Mesothelial cell of epicardium (in vitro differentiated cells): ENCODE measurements at places on chromosomes 2 and 18.

DNA sequence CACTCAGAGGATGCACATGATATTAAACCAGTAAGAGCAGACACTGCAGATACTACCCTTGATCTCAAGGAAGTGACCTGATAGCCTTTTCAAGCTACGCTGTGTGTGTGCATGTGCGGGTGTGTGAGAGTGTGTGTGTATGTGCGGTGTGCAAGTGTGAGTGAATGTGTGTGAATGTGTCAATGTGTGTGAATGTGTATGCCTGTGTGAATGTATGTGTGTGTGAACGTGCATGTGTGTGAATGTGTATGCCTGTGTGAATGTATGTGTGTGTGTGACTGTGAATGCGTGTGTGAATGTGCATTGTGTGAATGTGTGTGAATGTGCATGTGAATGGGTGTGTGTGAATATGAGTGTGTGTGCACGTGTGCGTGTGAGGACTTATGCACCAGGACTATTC, 53.8 kb downstream of the KCNG2 start:
- no peak overlapping the region for H3K27ac ChIP-seq
- peaks cover 2% of the 10 kb centered on the region for H3K27me3 ChIP-seq
- peaks cover 9% of the 10 kb centered on the region for H3K4me1 ChIP-seq
- no peak for DNase-seq
- H3K36me3 ChIP-seq = no peaks in the 10 kb centered on the region

DNA sequence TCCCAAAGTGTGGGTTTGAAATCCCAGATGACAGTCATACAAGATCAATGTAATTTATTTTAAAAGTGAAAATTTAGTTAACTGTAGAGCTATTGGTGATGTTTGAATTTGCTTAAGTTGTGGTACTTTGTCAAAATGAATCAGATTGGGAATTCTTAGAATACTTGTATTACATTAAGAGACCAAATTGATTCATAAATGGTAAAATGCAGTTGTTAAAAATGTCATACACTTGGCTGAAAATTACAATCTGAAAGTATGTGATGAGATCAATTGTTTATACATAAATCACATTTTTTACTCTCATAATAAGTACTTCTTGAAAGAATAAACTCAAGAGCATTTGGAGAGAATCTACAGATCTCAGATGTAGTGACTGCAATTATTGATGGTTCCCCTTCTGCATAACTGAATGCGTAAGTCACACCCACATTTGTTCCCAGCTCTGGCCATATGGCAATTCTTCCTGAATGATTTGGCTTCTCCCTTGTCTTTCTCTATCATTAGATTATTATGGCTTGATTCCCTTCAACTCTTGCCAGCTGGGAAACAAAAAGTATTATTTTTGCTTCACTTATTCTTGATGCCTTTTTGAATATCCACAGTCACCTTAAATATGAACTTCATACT, 558.5 kb downstream of the CPS1 start:
- no peak for DNase-seq
- H3K4me1 ChIP-seq = peaks cover 2% of the 10 kb centered on the region
- H3K4me3 ChIP-seq = no peak overlapping the region
- H3K27me3 ChIP-seq = peaks cover 2% of the 10 kb centered on the region
- H3K27ac ChIP-seq = no peak overlapping the region

DNA sequence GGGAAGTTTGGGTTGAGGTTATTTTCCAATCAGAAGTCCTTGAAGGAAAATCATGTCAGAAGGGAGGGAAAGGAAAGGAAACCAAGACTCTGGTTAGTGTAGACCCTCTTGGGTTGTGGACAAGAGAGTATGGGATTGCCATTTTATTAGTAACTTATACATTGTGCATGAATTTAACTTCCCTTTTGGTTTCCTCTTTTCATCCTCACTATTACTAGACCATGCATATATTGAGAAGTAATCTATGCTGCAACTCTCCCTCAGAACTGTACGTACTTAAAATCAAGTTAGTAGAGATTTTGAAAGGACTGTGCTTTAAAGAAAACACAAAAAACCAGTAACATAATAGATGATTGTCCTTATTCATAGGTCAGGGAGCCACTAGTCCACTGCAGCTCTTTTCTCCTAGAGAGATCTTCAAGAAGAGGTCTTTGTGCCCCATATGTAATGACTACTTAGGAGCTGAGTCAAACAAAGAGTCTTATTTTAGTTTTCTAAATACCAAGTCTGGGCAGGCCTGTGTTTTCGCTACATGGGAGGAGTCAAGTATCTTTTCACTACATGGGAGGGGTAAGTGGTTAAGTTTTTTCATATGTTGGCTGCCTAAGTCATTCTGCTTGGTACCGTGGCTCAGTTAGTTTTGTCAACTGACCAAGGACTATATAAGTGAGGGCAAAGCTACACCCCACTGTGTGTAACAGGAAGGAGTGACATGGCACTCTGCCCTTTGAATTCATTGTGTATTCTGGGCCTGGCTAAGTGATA, 25.2 kb upstream of the FAM117B start:
- H3K4me3 ChIP-seq = no peak overlapping the region
- peaks cover 18% of the 10 kb centered on the region for H3K4me1 ChIP-seq
- no peak overlapping the region for H3K27ac ChIP-seq

DNA sequence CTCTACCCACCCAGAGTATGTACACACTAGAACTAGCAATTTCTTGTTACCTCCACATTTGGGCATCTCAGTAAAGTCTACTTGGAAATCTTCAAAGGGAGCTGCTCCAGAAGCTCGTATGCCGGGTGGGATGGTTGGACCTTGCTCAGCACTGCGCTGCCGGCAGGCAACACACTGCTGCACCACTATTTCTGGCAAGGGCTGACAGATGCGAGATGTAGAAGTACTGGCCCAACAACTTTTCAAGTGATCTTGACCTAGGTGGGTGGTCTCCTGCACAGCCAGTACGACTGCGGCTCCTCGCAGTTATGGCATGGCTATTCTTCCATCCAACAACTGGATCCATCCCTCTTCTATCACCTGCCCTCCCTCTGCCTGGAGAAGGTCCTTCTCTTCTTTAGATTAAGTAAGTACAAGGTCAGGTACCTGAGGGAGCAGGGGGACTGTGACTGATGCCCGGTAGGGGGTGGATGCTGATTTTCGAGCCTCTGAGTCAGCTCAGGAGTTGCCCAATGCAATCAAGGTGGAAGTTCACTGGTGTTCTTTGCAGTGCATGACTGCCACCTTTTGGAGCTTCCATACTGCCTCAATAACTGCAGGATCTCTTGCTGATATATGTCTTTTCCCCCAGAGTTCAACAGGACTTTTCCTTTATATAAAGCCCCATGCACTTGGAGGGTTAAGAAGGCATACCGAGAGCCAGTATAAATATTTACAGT, 100.4 kb upstream of the SLC1A4 start:
- H3K27ac ChIP-seq = no peak overlapping the region
- H3K27me3 ChIP-seq = peaks cover 19% of the 10 kb centered on the region
- no peaks in the 10 kb centered on the region for H3K4me1 ChIP-seq
- DNase-seq = no peak
- no peaks in the 10 kb centered on the region for H3K36me3 ChIP-seq

DNA sequence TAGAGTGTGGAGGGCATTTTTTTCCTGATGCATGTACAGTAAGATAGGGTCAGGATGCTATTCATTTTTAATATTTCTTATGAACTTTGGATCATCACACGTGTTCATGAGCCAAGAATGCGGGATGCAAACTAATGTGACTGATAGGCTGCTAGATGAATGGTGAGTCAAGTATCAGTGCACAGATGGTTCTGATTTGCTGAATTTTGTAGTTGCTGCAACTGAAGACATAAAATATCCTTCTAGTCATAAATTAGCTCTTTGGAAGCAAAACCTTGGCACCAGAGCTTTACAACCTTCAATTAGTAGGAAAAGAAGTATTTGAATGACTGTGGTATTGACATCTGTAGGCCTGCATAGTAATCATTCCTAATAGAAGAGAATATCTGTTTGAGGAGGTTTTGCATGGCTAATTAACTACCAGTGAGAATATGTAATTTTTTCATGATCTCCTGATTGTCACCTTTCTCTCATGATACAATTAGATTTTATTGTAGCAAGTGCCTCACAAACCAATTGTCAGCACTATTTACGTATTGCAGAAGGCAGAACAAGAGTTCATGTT, 94.0 kb downstream of the VRK2 start:
- no peak overlapping the region for H3K27ac ChIP-seq
- H3K4me3 ChIP-seq = no peak overlapping the region
- no peaks in the 10 kb centered on the region for H3K27me3 ChIP-seq
- peaks cover 18% of the 10 kb centered on the region for H3K4me1 ChIP-seq
- DNase-seq = no peak
- peaks cover 10% of the 10 kb centered on the region for H3K36me3 ChIP-seq

GRCh38 chr2:169184074-169184473, 114.7 kb downstream of the DHRS9 start:
- no peaks in the 10 kb centered on the region for H3K27me3 ChIP-seq
- H3K36me3 ChIP-seq = peaks cover 27% of the 10 kb centered on the region

DNA sequence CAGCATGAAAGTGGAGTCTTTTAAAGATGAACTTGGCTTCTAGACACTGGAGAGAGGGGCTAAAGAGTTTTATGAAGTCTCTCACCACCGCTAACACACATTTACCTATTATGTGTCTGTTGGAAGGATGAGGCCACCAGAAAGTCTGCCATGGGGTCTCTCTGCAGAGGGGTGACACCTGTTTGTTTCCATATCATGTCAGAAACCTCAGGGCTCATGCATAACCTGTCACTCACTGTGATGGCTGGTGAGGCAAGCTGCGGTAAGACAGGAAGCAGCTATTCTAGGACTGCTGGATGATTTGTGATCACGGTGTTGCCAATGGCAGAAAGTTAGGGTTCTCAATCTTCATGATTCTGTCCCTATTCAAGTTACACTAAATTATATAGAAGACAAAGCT, 60.8 kb upstream of the DNMT3A start:
- H3K4me1 ChIP-seq = peaks cover 17% of the 10 kb centered on the region
- peaks cover 6% of the 10 kb centered on the region for H3K36me3 ChIP-seq
- no peak for DNase-seq
- no peak overlapping the region for H3K4me3 ChIP-seq
- no peak overlapping the region for H3K27ac ChIP-seq
- H3K27me3 ChIP-seq = no peaks in the 10 kb centered on the region

GRCh38 chr2:195498839-195499490, 158.1 kb upstream of the SLC39A10 start:
- no peaks in the 10 kb centered on the region for H3K36me3 ChIP-seq
- no peaks in the 10 kb centered on the region for H3K27me3 ChIP-seq
- DNase-seq = no peak
- H3K4me3 ChIP-seq = no peak overlapping the region

DNA sequence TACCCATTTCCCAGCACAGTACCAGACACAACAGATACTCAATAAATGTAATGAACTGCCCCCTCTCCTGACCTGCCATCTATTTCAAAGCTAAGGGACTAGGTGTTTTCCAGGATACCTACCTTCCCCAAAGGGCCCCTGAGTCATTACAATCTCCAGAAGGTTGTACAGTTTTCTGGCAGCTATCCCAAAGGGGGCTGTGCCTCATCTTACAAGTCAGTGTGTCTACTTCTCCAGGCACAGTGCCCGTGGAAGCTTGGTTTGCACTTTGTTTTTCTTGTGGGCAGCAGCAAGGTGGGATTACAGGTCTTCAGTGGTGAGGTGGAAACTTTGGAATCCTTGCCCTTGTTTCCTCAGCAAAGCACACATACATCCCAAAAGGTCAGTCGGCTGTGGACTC, 62.8 kb upstream of the CYP26B1 start:
- DNase-seq = no peak
- H3K4me3 ChIP-seq = no peak overlapping the region
- peak overlapping the region; percentile 95 for H3K27ac ChIP-seq
- no peaks in the 10 kb centered on the region for H3K36me3 ChIP-seq

DNA sequence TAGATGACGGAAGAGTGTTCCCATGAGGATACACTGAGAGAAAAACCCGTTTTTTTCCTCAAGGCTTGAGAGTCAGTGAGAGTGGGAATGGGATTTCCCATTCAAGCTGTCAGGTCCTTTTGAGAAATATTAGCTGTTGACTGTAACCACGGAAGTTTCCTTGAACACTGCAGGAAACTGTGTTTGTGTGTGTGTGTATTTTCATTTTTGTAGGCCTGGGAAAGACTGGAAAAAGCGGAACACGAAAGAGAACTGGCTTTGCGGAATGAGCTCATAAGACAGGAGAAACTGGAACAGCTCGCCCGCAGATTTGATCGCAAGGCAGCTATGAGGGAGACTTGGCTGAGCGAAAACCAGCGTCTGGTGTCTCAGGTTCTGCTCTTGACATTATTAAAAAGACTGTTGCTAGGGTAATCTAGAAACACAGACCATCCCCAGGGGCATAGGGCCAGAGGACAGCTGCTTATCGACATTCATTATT, 98.8 kb upstream of the EML6 start:
- peaks cover 71% of the 10 kb centered on the region for H3K36me3 ChIP-seq
- H3K27me3 ChIP-seq = no peaks in the 10 kb centered on the region
- H3K27ac ChIP-seq = peak overlapping the region; percentile 83
- peaks cover 20% of the 10 kb centered on the region for H3K4me1 ChIP-seq
- H3K4me3 ChIP-seq = no peak overlapping the region

- H3K4me3 ChIP-seq = no peak overlapping the region
- no peak overlapping the region for H3K27ac ChIP-seq
- DNase-seq = no peak
These were observed 23.5 kb downstream of the IRS1 start for GRCh38 chr2:226776104-226776503.

DNA sequence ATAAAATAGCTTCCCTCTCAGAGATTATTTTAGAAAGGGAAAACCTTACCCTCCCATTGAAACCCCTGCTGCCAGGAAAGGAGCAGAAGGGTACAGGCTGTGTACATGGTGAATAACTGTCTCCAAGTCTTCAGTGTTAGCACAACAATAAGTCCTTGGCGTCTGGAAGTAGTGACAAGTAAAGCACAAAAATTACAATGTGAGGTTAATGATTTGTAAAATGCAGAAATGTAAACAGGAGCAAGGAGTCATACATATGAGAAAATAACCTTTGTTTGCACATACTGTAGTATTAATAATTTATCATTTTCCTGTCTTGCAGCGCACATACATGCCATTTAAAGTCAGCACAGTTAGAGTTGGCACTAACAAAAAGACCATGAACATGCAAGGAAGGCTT, 40.5 kb downstream of the ABHD3 start:
- H3K4me1 ChIP-seq = no peaks in the 10 kb centered on the region
- DNase-seq = no peak
- H3K4me3 ChIP-seq = no peak overlapping the region
- no peaks in the 10 kb centered on the region for H3K36me3 ChIP-seq
- no peak overlapping the region for H3K27ac ChIP-seq

- H3K4me3 ChIP-seq = no peak overlapping the region
- H3K4me1 ChIP-seq = peaks cover 9% of the 10 kb centered on the region
- H3K27me3 ChIP-seq = no peaks in the 10 kb centered on the region
- no peak overlapping the region for H3K27ac ChIP-seq
- DNase-seq = no peak
- peaks cover 14% of the 10 kb centered on the region for H3K36me3 ChIP-seq
These were observed 116.5 kb downstream of the ATP9B start for GRCh38 chr18:79185648-79186047.

GRCh38 chr2:133448195-133448594, 120.1 kb downstream of the NCKAP5 start:
- H3K36me3 ChIP-seq = no peaks in the 10 kb centered on the region
- no peak overlapping the region for H3K27ac ChIP-seq
- H3K4me3 ChIP-seq = no peak overlapping the region
- H3K27me3 ChIP-seq = peaks cover 28% of the 10 kb centered on the region

DNA sequence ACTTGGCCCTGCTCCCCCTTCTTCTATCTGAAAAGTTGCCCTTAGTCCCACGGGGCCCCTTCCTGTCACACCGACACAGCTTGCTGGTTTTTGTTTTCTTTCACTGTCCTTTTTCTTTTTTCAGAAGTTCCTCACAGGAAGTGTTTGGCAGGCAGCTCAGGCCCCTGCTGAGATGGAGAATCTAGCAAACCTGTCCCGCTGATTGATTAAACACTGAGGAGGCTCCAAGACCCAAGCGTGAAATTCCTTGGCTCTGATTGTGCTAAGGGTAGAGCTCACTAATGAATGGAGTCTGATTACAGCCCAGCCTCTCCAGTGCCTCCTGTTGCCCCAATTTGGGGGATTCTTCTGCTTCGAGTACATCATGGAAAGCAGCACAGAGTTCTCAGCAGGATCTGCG, 365.9 kb upstream of the MEX3C start:
- DNase-seq = no peak
- no peak overlapping the region for H3K4me3 ChIP-seq
